ENCODE measurements at places on chromosomes 3 and 15. TPM values are rescaled to one million over a fixed set of nuclear protein-coding genes. Genes with fewer than 3 reads are reported as not detected.

DNA sequence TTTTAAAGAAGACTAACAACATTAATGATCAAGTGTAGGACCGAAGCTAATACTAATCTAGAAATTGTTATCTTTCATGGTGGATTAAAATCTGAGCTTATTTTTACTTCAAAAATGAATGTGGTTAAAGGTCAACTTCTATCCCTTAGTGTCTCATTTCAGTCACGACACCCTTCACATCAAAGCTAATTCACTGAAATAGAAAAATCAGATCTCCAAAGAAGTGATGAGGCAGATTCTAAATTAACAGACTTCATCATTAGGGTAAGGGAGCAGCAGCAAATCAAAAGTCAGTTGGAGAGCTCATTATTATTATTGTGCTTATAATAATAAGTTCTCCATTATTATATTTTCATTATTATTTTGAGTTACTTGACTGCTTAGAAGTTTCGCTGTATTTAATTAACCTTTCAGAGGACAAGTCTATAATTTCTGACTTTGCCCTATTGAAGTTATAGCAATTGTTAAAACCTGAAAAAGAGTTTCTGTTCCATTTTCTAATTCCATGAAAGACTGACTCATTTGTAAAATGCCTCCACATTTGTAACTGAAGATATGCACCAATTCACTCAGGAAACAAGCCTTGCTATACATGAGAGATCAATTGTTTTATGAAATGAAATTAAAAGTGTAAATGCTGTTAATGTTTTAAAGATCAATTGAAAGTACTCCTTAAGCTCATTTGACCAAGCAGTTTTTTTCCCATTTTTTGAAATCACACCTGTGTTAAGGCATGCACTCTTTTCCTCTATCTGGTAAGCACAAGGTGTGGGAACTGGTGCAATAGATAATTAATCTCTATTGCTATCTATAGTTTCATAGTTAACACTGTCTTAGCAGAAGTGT, 23.1 kb upstream of the CMC1 start:
- DNase-seq: no peak

GRCh38 chr3:100097919-100098783, 16.1 kb downstream of the FILIP1L start:
- DNase-seq: no peak

DNA sequence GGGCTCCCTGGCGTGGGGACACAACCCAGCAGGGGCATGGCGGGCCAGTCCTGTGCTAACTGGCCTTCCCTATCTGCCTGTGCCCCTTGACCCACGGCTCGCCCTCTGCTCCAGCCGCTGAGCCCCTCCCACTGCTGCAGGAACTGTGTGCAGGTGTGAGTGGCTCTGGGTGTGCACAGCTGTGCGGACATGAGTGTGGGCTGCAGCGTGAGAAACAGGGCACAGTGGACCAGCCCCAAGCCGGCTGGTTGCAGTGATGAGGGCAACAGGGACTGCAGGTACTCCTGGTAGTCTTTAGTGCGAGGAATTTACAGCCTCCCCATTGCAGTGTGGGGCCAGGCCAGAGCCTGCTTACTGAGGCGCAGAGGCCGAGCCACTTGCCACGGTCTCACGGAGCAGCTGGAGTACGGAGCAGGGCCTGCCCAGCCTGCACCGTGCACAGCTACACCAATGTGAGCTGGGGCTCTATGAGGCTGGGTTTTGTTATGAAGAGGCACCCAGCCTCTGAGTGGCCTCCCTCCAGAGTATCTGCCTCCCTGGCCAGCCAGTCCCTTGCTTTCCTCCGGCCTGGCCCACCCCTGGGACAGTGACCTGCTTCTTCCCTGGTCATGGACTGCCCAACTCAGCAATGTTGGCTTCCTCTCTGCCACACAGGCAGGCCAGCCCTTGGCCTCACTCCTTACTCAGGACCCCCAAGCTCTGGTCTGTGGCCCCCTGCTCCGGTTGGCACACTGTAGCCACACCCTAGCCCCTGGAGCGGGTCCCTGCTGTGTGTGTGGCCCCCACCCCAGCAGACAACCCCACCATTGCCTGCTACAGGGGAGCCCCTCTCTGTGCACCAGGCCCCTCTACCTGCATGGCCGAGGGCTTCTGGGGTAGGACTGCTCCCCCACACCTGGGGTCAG, 47.8 kb downstream of the PLXNA1 start:
- DNase-seq: no peak

The LHFPL4 gene
- total RNA-seq: 19.2 TPM

- DNase-seq: no peak
Measured at GRCh38 chr15:73757571-73757970, 4.4 kb upstream of the INSYN1 start.

- no peak for DNase-seq
Measured at GRCh38 chr3:159817126-159817525, 171.5 kb upstream of the IL12A start.

The SSUH2 gene
- 0.61 TPM for total RNA-seq

GRCh38 chr15:75738647-75739325, 26.1 kb upstream of the CSPG4 start:
- DNase-seq: peak; percentile 98

- no peak for DNase-seq
Measured at GRCh38 chr3:115927197-115927596, 303.9 kb downstream of the GAP43 start.

DNA sequence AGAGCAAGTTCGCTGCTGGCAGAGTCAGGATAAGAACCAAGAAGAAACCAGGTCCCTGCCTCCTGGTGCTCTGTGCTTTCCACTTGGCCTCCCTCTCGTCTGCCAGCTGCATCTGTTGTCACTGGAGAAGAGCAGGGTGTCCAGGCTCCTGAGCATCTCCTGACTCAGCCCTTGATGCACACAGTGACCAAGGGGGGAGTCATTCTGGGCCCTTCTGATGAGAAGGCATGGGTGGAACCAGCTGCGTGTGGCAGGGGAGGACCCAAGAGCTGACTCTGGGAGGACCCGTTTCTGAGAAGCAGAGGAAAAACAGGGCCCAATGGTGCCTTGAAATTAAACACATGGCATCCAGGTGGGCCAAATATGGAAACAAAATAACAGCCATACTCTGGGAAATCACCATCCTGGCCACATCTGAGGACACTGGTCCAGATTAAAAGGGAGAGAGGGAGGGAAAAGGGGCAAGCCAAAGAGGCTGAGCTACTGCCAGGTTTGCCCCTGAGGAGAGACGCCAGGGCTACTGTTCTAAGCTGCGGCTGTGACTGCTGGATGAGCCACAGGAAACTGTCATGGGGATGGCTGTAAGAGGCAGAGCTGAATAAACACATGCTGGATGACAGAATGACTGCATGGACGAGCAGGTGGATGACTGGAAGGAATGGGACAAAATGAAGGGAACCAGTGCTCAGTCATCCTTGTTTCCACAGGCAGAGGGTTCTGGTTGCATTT, 58.1 kb upstream of the CA12 start:
- DNase-seq: no peak

The FBXW12 gene
- 0.59 TPM for total RNA-seq

- no peak for DNase-seq
Measured at GRCh38 chr15:92751528-92751927, 96.0 kb upstream of the FAM174B start.

The ANKUB1 gene
- total RNA-seq: not detected

DNA sequence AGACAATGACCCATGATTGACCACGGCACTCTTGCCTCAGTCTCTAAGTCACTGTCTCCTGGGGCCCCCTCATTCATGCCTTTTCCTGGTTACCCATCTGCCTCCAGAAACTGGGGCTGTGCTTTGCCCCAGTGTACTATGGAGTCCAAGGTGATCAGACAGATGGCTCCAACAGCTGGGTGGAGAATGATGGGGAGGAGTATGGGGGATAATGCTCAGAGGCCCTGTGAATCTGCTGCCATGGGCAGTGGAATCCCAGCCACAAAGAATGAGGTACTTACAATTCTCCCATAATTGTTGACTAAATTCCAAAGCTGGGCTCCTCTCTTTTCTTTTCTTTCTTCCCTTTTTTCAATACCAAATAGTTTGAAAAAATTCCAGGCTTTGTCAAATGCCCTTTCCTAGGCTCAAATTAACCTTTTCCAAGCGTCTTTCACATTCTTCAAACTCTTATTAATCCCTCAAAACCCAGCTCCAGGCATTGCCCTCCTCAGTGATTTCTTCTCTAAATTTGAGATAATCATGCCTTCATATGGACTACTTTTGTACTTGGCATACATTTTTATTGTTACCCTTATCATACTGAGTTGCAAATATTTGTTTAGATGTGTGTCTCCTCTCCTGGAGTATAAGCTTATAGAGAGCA, 148.5 kb upstream of the ICE2 start:
- DNase-seq: no peak

The ZNF660 gene
- total RNA-seq: 16.4 TPM

DNA sequence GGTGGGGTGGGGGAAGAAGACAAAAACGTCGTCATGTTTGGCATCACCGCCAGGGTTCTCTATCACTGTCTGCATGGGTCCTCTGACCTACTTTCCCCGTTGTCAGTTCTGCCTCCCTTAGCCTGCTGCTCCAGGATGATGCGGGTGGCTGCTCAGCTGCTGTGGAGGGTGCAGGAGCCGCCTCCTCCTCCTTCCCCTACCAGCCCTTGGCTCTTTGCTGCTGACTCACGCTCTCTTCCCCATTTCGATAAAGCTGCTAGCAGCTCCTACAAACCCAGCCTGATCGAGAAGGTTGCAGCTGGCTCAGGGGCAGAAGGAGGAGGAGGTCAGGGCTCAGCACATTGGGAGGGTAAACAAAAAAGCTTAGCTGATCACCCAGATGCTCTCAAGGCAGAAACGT, 49.5 kb upstream of the SEC13 start:
- DNase-seq: no peak

DNA sequence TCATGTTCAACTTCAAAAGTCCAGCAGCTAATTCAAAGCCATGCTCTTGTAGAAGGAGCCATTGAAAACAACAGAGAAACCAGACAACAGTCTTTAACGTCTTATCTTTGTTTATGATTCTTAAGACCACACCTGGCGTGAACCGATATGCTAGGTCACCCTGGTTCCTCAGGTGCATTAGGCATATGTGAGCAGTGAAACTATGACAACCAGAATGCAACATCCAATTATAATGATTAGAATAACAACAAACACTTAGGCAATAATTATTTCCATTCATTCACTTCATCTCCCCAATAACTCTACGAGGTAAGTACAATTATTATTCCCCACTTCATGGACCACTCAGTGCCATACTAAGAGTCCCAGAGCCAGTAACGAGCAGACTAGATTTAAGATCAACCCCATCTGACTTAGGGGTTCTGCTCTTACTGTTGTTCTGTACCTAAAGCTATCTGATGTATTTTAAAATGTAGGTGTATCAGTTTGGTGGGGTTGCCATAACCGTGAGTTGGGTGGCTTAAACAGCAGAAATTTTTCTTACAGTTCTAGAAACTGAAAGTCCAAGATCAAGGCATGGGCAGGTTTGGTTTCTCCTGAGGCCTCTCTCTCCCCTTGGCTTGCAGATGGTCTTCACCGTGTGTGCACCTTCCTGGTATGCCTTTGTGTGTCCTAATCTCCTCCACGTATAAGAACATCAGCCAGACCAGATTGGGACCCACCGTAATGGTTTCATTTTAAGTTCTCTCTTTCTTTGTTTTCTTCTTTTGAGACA, 997.8 kb upstream of the CFAP20DC start:
- no peak for DNase-seq

GRCh38 chr3:49727924-49728361, 4.2 kb upstream of the GMPPB start:
- DNase-seq: no peak

DNA sequence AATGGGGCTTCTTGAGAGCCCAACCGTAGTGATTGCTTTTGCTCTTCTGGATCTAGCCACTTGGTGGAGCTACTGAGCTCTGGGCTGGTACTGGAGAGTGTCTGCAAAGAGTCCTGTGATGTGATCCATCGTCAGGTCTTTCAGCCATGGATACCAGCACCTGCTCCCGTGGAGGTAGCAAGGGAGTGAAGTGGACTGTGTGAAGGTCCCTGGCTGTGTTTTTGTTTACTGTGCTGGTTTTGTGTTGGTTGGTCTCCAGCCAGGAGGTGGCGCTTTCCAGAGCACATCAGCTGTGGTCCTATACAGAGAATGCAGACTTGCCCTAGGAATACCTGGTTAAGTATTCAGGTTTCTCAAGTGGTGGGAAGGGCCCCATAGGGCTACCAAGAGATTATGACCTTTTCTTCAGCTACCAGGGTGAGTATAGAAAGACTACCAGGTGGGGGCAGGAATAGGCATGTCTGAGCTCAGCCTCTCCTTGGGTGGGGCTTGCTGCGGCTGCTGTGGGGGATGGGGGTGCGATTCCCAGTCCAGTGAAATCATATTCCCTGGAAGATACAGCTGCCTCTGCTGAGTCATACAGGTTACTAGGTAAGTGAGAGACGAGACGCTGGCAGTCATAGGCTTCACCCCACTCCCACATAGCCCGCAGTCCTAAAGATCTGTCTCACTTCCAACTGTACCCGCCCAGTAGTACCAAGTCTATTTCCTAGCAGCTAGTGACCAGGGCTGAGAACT, 733.7 kb downstream of the ZNF385D start:
- DNase-seq: peak; percentile 81

DNA sequence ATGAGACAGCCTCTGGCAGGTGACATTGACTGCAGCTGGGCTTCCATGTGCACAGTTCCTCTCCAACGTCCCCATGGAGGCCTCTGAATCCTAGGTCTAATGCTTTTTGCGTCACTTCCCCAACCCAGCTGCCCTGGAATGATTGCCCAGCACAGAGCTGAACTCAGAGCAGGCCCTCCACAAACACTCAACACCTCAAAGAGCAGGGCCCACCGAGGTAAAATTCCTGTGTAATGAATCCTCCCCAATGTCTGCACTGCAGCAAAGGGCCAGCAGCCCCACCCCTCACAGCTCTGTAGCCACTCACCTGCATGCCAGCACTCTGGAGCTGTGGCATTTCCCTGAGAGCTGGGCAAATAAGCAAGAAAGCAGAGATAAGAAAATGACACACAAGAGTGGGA, 42.6 kb upstream of the DUSP7 start:
- no peak for DNase-seq

The HRG gene
- not detected for total RNA-seq

The MEX3B gene
- 10.4 TPM for total RNA-seq
